Vein endothelial cell (primary cell): ENCODE measurements at places on chromosomes 1 and 21. TPM values are rescaled to one million over a fixed set of nuclear protein-coding genes. Genes with fewer than 3 reads are reported as not detected.

Gene FTCD
- not detected in 2 replicates for total RNA-seq

Gene ATP6V1G3
- total RNA-seq: 0.33 TPM in 1 of 2 replicates, not detected in the other

Gene AMY2B
- 0.98 and 2.6 TPM in 2 replicates for total RNA-seq

Gene MEF2D
- total RNA-seq: 21.6 and 29.4 TPM in 2 replicates

Gene SLX9
- total RNA-seq: 21.6 and 22.2 TPM in 2 replicates

Gene FAM131C
- total RNA-seq: 0.33 and 0.38 TPM in 2 replicates

Gene KCNA2
- under 0.01 TPM in 1 of 2 replicates, not detected in the other for total RNA-seq

Gene OLIG1
- total RNA-seq: not detected in 2 replicates
